Osteoblast (primary cell): ENCODE measurements at places on chromosomes 6 and 20. TPM values are rescaled to one million over a fixed set of nuclear protein-coding genes. Genes with fewer than 3 reads are reported as not detected.

KHDC1 gene
- 2.9 and 4.0 TPM in 2 replicates for total RNA-seq

TOP1 gene
- total RNA-seq = 9.4 and 10.5 TPM in 2 replicates

TDP2 gene
- 27.4 and 27.9 TPM in 2 replicates for total RNA-seq

TINAG gene
- not detected in 2 replicates for total RNA-seq

TMEM244 gene
- total RNA-seq = not detected in 2 replicates

RIPOR3 gene
- total RNA-seq = 1.1 and 2.4 TPM in 2 replicates

ESF1 gene
- total RNA-seq = 7.7 and 9.0 TPM in 2 replicates

TP53TG5 gene
- total RNA-seq = not detected in 2 replicates

MYL9 gene
- 135 and 141 TPM in 2 replicates for total RNA-seq

HAO1 gene
- total RNA-seq = not detected in 2 replicates

LY6G6D gene
- not detected in 2 replicates for total RNA-seq

RIMS1 gene
- total RNA-seq = 8.3 and 13.4 TPM in 2 replicates

TEAD3 gene
- total RNA-seq = 10.9 and 11.2 TPM in 2 replicates

SCUBE3 gene
- total RNA-seq = 30.4 and 62.5 TPM in 2 replicates

FILIP1 gene
- under 0.01 and 0.29 TPM in 2 replicates for total RNA-seq
